ENCODE measurements at places on chromosomes 11 and 22. TPM values are rescaled to one million over a fixed set of nuclear protein-coding genes. Genes with fewer than 3 reads are reported as not detected.

DNA sequence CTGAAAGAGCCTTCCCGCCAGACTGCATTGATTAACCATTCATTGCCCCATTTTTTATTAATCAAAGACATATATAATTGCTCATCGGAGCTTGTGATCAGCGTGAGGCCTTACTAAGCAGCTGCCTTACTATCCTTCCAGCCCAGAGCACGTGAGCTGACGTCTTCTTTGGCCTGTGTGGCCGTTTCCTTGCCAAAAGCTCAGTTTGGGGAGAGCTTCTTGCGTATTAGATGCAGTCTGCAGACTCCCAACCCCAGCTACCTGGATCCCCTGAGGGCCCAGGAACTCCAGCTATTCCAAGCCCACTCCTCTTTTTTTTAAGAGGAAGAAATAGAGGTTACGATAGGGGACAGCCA lies 784 bp upstream of the SLC43A3 start:
- peak; percentile 66 for DNase-seq

- no peak for DNase-seq
Measured at GRCh38 chr11:112509300-112509699, 248.6 kb upstream of the PLET1 start.

DNA sequence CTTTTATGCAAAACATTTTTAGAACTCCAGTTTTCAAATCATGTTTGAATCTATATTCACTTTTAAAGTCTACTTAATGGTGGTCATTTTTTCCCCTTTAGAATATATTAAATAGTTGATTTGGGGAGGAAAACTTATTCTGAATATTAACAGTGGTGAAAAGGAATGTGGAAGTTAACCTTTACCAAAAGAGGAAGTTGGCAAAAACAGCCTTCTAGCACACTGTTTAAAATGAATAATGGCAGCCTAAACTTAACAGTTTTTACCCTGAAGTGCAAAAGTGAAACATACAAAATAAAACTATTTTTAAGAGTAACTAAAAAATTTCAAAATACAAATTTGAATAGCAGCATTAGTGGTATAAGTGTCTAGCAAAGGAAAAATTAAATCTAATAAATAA lies 86.4 kb downstream of the GRK3 start:
- no peak for DNase-seq

DNA sequence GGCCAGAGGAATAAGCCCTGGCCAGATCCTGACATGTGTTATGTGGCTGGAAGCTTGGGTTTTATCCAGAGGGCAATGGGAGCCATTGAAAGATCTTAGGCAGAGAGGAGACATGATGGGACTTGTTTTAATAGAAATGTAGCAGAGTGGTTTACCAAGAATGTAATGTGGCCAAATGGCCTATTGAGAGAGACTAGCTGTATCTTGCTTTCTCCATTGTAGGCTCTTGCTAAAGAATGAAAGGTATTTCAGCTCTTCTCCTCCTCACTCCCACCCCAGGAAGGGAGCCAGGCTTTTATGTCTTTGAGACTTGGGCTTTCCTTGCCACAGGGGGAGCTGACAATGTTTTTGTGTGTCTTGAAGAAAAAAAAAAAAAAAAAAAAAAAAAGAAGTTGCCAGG lies 82.3 kb downstream of the TRIM29 start:
- no peak for DNase-seq

GRCh38 chr11:20429216-20429615 lies 41.7 kb downstream of the PRMT3 start:
- no peak for DNase-seq

- DNase-seq = no peak
Measured at GRCh38 chr11:119691701-119692539, 37.1 kb downstream of the NECTIN1 start.

DNA sequence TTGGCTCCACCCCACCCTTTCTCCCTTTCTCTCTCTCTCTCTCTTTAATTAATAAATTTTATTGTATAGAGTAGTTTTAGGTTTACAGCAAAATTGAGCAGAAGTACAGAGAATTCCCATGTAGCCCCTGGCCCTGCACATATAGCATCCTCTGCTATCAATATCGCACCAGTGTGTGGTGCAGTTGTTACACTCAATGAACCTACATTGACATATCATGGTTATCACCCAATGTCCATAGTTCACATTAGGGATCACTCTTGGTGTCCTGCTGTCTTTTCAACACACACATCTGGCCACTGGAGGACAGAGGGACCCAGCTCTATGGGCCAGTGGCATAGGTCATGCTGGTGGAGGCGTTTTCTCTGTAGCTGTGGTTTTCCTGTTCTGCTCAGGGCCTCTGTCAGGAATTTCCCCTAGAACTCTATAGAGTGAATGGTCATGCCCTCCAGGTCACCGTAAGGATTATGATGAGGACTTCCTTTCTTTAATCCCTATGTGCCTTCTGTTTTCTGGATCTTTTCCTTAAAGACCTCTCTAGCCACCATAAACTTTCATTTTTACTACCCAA lies 98.2 kb upstream of the NAV2 start:
- no peak for DNase-seq

DNA sequence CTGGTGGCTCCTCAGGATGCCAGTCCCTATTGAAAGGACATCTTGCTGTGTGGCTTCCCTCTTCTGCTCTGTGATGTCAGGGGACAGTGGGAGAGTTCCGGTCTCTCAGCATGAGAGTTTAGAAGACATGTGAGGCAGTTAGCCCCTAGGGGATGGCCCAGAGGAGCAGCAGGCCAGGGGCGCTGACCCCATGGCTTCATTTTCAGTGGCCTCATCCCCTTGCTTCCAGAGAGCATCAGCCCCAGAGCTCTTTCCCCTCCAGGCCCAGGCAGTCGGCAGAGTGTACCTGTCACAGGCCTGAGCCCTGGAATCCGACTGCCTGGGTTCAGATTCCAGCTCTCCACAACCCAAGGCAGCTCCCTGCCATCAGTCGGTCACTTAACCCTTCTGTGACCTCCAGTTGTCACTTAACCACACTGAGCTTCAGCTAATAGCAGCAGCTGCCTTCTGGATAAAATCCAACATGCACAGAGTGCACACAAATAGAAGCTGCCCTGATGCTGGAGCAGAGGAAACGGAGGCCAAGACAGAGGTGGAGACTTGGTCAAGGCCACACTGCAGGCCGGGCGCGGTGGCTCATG lies 14.1 kb upstream of the LRRC10B start:
- no peak for DNase-seq

DNA sequence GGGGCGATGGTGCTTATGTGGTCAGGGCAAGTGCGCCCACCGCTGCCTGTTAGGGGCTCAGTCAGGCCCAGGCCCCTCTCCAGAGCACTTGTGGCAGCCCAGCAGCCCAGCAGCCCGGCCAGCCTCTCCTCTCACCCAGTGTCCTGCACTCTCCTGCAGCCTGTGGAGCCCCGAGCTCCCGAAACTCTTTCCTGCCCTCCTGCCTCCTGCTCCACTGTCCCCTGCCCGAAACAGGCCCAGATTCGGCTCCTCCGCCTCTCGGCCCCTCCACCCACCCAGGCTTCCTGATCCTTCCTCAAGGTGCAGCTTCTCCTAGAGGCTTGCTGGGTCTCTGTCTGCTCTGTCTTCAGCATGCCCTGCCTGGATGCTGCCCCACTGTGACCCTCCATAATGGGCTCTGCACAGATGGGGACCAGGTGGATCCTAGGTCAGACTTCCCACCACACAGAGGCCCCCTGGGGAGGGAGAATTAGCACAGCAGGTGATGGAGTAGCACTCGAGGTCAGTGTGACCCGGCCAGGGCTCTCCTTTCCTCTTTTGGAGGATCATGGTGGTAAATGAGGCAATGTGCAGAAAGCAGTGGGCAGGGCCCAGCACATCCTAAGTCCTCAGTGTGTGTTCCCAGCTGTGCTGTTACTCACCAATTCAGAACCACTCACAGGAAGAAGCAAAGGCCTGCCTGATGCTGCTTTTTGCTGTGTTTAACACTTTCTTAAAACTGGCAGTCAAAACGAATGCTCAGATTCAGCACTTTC lies 18.6 kb upstream of the NAP1L4 start:
- no peak for DNase-seq

DNA sequence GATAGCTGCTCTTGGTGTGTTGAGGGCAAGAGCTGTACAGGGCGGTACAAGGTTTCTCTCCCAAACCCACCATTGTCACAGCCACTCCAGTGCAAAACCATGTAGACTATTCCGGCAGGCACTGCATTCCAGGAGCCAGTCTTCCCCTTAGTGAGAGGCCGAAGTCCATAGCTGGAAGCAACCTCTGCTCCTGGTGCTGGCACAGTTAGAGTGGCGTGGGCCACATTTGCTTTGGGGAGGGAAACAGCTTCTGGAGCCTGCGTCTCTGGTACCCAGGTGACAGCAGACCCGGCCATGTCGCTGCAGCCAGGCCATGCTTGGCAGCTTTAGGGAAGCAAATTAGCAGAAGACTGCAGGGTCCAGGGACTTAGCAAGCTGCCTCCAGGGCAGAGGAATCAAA lies 788.0 kb downstream of the BRD1 start:
- no peak for DNase-seq

DNA sequence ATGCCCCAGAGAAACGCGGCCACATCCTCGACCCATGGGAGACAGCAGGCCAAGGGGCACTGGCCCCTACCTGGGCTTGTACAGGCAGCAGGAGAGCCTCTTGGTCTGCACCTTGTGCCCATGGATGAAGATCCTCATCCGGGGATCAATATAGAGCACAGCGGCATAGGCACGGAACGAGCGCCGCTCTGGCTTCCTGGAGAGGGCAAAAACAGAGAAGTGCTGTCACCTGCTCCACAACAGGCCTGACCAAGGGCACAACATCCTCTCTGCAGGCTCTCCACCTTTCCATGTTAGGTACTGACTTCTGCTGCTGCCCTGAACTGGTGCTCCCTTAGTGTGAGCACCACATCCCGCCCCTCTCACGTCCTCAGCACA lies 27.2 kb downstream of the MORC2 start:
- no peak for DNase-seq

MMP8 gene
- polyA plus RNA-seq = 0.10 TPM

H19 gene
- 947 TPM for polyA plus RNA-seq

OR51B4 gene
- polyA plus RNA-seq = 0.38 TPM

B3GAT1 gene
- polyA plus RNA-seq = 0.35 TPM

OR10S1 gene
- not detected for polyA plus RNA-seq

ZNF70 gene
- 6.8 TPM for polyA plus RNA-seq

TUBGCP6 gene
- polyA plus RNA-seq = 44.8 TPM

SYTL2 gene
- 61.2 TPM for polyA plus RNA-seq

All from right lung (tissue), 10 donors.